ENCODE measurements at places on chromosomes 4 and X. TPM values are rescaled to one million over a fixed set of nuclear protein-coding genes. Genes with fewer than 3 reads are reported as not detected.

- no peak for DNase-seq
Observed at GRCh38 chr4:56619160-56619559, 61.9 kb downstream of the HOPX start.

DNA sequence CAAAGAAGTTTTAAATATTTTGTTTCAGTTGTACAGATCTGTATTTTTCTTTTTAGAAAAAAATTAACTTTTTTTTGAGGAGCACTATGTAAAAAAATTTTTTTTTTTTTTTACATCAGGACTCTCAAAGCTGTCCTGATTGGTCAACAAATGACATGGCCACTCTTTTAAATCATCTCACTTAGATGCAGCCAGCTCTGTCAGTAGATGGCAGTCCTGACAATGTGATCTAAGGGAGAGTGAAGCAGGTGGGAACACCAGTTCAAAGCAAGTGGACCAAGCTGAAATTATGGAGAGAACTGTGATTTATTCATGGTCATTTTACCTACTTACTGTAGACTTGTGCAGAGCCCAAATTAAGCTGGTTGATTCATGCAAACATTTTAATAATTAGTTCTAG, 174.7 kb upstream of the GPRIN3 start:
- peak; percentile 88 for DNase-seq

DNA sequence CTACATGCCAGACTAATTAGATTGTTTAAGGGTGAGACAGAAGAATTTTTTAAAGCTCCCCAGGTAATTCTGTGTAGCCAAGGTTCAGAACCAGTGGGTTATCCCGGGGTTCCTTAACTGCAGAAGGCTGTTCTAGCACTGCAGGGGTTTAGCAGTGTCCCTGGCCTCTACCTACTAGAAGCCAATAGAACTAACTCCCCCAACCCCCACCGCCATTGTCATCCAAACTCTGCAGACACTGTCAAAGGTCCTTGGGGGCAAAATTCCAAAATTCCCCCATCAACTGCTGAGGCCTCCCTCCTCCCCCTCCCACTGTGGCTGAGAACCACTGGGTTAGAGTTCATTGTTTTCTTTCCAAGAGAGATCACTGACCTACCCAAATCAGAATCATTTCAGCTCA, 66.4 kb downstream of the MOSPD2 start:
- no peak for DNase-seq

- DNase-seq: no peak
Observed at GRCh38 chrX:20829665-20830491, 544.3 kb upstream of the CNKSR2 start.

GRCh38 chr4:40484346-40485090, 145.1 kb downstream of the RBM47 start:
- DNase-seq: no peak

- no peak for DNase-seq
Observed at GRCh38 chrX:10399043-10399741, 221.2 kb downstream of the MID1 start.

- no peak for DNase-seq
Observed at GRCh38 chrX:136865270-136866158, 15.0 kb downstream of the RBMX start.

DNA sequence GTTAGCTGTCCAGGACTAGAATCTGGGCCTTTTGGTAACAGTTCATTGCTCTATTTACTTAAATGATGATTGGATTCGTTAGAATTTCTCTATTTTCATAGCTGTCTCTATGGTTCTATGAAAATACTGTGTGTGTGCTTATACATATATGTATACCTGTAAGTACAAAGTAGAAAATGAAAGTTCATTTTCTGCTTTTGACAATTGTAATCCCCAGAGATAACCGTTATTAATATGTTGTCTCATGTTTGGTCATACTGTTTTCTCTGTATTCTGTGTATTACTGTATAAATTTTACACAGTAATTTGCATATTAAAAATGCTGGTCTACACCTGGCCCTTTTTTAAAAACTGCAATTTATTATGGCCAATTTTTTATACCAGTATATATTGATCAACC, 55.4 kb downstream of the CLCN3 start:
- DNase-seq: no peak

DNA sequence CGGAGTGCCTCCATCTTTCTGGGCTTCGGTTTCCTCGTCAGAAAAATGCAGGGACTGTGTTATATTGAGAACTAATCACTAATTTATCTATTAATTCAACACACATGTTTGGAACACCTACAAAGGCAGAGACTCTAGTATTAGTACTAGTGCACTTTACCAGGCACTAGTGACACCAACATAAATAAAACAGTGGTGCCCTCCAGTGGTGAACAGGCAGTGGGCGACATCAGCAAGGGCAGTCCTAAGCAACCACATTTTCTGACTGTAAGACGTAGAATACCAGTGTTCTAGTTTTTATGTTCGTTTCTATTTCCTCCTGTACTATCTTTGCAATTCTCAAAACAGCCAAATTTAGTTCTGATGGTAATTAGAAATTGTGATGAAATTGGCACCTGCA, 69.1 kb upstream of the UCP1 start:
- DNase-seq: peak; percentile 43

- DNase-seq: no peak
Observed at GRCh38 chr4:123125477-123125876, 203.1 kb upstream of the NUDT6 start.

GRCh38 chr4:59540311-59540710, 1659.8 kb upstream of the ADGRL3 start:
- no peak for DNase-seq

GRCh38 chr4:65046192-65047133, 623.8 kb downstream of the EPHA5 start:
- DNase-seq: no peak

DNA sequence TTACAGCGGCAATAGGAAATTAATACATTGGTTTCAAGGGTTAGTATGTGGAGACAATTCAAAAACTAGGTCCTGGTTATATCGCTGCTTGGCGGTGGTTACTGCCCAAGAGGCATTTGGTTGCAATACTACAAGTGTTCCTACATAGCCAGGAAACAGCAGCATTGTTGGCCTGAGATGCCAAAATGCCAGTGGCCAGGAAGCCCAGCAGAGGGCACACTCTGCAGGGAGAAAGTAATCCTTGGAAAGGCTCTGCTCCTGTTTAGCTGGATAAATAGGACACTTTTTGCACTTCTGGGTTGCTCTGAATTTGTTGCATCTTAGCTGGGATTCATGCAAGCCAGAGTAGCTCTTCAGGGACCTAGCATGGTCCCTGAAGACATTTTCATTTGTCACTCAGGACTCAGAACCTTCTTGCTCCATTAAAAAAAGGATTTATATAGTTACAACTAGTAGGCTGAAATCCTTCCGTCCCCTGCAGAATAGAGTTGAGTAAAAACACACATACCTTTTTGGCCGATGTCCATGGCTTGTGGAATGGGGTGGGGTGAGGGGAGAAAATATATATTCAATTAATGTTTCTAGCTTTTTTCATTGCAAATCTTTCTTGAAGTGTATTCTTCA, 8.1 kb upstream of the GPR119 start:
- DNase-seq: peak; percentile 45

GRCh38 chr4:132763465-132763864, 385.6 kb upstream of the PCDH10 start:
- no peak for DNase-seq

- no peak for DNase-seq
Observed at GRCh38 chr4:40423735-40424134, 88.6 kb downstream of the CHRNA9 start.

GRCh38 chrX:12894074-12895030, 12.1 kb upstream of the TLR8 start:
- peak; percentile 51 for DNase-seq

DNA sequence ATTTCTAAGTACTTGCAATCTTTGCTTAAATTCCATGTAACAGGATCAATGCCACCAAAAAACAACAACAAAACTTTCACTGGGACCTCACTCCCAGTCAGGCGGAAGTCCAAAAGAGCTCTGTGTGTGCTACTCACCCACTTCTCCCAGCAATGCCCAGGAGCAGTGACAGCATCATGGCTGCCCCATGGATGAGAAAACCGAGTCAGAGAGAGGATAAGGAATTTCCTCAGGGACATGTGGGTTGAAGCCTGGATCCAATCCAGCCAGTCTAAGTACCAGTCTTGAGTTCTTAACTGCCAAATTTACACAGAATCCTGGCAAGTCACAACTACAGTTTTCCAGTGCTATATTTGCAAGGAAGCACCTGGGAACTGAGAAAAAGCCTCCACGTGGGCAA, 64.5 kb downstream of the STX18 start:
- no peak for DNase-seq

DNA sequence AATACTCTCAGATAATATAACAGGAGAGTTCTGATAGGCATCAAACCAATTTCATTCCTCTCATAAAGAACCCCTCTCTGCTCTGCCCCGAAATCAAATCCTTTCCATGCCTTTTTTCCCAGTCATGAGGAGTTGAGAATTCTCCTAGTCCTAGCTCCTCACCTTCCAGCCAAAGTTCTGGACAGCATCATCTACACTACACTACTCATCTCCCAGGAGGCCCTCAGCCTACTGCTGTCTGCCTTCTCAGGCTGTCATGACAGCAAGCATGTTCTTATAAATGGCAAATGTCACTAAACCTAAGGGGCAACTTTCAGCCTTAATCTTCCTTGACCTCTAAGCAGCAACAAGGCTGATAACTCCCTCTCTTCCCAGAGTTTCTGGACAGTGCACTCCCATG, 26.6 kb downstream of the MAPK10 start:
- no peak for DNase-seq

GRCh38 chr4:6892190-6892908, 17.3 kb upstream of the TBC1D14 start:
- DNase-seq: no peak

GRCh38 chr4:121675715-121676114, 21.1 kb downstream of the ANXA5 start:
- no peak for DNase-seq

DNA sequence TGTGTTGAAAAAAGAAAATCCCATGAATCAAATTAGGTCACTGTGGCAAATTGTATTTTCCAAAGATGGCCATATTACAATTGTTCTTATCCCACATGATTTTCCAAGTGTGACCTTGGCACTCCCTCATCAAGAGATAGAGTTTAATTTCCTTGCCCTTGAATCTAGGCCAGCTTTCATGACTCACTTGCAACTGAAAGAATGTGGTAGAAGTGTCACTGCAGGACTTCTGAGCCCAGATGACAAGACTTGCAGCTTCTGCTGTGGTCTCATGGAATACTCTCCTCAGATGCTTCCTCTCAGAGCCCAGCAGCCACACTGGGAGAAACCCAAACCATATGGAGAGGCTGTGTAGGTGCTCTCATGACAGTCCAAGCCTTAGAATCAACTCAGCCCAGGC, 139.0 kb downstream of the ADAMTS3 start:
- DNase-seq: no peak

DNA sequence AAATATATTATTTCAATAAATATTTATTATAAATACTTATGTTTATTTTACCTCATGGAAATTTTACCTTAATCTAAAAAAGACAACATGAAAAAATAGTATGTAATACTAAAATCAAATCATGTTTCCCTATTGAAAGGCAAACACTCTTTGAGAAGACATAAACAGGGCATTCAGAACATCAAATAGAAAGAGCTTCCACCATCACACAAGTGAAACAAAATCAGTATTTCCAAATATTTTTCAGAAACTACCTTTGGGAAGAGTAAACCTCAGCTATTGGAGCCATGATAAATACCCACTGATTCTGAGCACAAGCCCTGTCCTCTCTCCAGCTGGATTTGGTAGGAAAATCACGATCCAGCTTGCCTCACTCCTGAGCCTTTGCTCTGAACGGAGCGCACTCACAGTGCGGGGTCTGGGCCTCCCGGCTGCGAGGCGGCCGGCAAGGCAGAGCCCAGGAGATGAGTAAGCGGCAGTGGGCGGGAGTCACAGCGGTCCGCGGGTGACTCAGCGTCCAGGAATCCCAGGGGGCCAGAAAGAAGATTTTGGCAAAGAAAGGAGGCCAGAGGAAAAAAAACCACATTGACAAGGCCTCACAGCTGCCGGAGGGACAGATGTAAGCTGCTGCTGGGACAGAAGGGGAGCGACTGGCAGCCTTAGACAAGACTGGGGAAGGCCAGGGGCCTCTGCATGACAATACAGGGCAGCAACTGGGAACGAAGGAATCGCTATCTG, 14.7 kb upstream of the ANXA5 start:
- DNase-seq: peak; percentile 93

DNA sequence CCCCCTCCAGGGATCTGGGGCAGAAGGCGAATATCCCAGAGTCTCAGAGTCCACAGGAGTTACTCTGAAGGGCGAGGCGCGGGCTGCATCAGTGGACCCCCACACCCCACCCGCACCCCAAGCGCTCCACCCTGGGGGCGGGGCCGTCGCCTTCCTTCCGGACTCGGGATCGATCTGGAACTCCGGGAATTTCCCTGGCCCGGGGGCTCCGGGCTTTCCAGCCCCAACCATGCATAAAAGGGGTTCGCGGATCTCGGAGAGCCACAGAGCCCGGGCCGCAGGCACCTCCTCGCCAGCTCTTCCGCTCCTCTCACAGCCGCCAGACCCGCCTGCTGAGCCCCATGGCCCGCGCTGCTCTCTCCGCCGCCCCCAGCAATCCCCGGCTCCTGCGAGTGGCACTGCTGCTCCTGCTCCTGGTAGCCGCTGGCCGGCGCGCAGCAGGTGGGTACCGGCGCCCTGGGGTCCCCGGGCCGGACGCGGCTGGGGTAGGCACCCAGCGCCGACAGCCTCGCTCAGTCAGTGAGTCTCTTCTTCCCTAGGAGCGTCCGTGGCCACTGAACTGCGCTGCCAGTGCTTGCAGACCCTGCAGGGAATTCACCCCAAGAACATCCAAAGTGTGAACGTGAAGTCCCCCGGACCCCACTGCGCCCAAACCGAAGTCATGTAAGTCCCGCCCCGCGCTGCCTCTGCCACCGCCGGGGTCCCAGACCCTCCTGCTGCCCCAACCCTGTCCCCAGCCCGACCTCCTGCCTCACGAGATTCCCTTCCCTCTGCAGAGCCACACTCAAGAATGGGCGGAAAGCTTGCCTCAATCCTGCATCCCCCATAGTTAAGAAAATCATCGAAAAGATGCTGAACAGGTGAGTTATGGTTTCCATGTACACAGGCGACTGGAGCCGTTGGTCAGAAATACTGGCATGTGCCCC, at the start of gene CXCL1:
TSS of gene CXCL1 (plus strand) at position 264 of the 926 bp plus-strand sequence. CDS start at position 342, 78 bp downstream.
- peak; percentile 70 for DNase-seq

DNA sequence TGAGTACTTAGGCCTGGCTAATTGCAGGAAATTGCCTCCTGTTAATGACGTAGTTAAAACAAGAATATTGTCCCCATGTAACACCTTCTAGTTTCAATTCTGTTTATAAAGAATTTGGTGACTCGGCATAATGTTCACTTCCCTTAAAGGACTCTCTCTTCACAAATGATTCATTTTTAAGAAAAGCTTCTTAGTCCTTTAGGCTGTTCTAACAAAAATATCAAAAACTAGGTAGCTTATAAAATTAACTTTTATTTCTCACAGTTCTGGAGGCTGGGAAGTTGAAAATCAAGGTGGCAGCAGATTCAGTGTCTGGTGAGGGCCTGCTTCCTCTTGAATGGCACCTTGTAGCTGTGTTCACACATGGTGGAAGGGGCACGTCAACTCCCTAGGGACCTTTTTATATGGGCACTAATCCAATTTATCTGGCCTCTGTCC, 23.8 kb downstream of the COL25A1 start:
- no peak for DNase-seq

SLITRK2 gene
- not detected for total RNA-seq

CLCN4 gene
- 6.9 TPM for total RNA-seq

CT45A2 gene
- total RNA-seq: not detected

HSFX2 gene
- 0.40 TPM for total RNA-seq

GDPD2 gene
- not detected for total RNA-seq

CYP2U1 gene
- total RNA-seq: 3.8 TPM

UNC5C gene
- total RNA-seq: under 0.01 TPM

MID2 gene
- total RNA-seq: 38.6 TPM

ARR3 gene
- not detected for total RNA-seq

PDE5A gene
- total RNA-seq: 3.3 TPM

VCX gene
- not detected for total RNA-seq

PRSS12 gene
- 7.2 TPM for total RNA-seq

CNKSR2 gene
- total RNA-seq: not detected

HHIP gene
- total RNA-seq: 59.1 TPM

All from lung microvascular endothelial cell (primary cell).